ENCODE measurements at places on chromosomes 2 and 18.
A peak's percentile ranks its signal among the peaks of the same experiment; 100 is the strongest.

DNA sequence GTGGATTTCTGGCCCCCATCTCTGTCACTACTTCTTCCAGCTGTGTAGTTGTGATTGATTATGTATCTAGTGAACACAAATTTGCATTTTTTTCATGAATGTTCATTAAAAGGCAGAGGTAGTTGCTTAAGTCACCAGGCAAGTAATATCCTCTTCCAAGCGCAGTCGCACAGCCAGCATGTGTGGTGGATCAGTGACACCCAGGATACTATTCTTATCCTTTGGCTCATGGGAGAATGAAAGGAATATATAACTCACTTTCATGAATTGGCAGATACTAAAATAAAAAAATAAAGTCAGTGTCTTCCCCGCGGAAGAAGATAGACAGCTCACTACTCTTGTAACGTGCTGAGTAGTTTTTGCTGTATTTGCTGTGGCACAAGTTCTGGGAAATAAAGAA lies 387.8 kb downstream of the CDH7 start:
- H3K27ac ChIP-seq, result no peak overlapping the region
- H3K27me3 ChIP-seq, result no peaks in the 10 kb centered on the region
- no peaks in the 10 kb centered on the region for H3K36me3 ChIP-seq
- DNase-seq, result no peak
- H3K4me1 ChIP-seq, result no peaks in the 10 kb centered on the region
- H3K4me3 ChIP-seq, result no peak overlapping the region

GRCh38 chr2:158142568-158143332 lies 41.1 kb downstream of the UPP2 start:
- no peaks in the 10 kb centered on the region for H3K27me3 ChIP-seq
- no peak overlapping the region for H3K27ac ChIP-seq
- no peaks in the 10 kb centered on the region for H3K4me1 ChIP-seq
- no peak overlapping the region for H3K4me3 ChIP-seq
- no peaks in the 10 kb centered on the region for H3K36me3 ChIP-seq

DNA sequence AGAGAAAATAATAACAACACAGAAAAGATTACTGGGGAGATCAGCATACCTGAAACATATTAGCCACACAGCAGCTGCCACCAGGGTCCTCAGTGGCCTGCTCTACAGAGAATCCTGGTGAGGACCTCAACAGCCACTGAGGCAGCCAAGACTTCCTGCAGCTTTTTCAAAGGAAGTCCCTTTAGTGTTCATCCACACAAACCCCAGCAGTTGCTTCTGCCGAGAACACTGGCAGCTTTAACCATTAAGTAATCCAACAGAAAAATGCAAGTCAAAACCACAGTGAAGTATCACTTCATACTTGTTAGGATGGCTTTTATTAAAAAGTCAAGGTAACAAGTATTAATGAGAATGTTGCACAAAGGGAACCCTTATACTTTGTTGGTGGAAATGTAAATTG lies 542.0 kb upstream of the GCFC2 start:
- no peaks in the 10 kb centered on the region for H3K36me3 ChIP-seq
- DNase-seq, result no peak
- no peaks in the 10 kb centered on the region for H3K4me1 ChIP-seq
- no peak overlapping the region for H3K4me3 ChIP-seq
- H3K27me3 ChIP-seq, result no peaks in the 10 kb centered on the region

DNA sequence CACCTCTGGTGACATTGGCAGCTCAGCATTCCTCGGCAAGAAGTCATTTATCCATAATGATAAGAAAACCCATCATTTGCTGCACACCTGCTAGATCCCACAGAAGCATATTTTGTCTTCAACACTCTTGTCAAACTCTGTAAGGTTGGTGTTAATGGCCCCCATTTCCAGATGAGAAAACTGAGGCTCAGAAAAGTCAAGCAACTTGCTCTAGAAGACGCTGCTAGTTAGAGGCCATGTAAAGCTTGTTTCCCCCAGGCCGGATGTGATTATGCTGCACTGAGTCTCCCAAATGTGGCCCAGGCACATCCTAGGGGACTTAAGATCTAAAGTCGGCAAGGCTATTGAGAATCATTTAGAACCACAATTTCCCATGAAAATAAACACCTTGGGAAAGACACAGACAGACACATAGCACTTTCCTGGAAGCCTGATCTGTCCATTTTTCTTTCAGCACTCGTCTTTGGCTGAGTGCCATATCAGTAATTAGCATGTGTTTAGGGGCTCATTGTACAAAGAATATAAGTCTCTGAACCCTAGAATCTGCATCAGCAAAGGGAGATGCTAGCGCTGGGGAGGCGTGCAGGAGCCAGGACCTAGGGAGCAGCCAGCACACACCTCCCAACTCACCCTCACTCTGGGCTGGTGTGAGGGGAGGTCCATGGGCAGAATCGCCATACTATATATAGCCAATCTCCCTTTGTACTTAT lies 39.3 kb downstream of the C1QL2 start:
- no peak overlapping the region for H3K27ac ChIP-seq
- H3K4me3 ChIP-seq, result no peak overlapping the region

- no peak for DNase-seq
- H3K27me3 ChIP-seq, result no peaks in the 10 kb centered on the region
- H3K4me1 ChIP-seq, result no peaks in the 10 kb centered on the region
- H3K4me3 ChIP-seq, result no peak overlapping the region
- no peaks in the 10 kb centered on the region for H3K36me3 ChIP-seq
- H3K27ac ChIP-seq, result no peak overlapping the region
Measured at GRCh38 chr2:234401426-234401825, 95.5 kb downstream of the ARL4C start.

DNA sequence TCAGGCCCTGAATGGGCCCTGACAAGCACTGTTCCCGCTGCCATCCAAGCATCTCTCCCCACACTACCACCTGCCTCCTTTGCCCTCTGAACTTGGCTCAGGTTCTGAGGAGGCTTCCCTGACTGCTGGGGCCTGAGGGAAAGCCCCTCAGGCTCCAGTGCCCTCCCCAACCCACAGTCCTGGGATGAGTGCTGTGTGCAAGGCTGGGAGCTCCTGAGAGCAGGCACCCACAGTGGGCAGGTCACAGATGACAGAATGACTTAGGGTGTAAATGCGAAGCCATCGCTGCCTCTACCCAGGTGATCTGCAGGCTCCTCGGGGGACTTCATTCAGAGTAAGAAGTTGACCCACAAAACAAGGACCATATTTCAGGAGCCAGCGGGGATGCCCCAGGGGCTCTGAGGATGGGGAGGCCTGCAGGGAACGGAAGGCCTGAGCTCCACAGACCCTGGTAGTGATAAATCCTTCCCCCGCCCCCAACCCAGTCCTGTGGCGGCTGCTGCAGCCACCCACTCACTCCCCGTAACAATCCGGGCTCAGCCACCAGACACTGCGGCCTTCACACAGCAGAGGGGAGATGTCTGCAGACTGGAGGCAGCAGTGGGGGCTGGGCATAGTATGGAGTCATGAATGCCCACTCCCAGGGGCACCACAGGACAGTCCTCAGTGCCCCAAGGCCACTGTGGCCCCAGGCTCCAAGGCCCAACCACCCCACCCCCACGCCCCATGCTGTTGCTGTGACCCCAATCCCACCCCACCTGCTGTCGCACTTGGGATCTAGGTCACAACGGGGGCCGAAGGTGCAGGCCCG lies 8.9 kb downstream of the BIN1 start:
- no peak overlapping the region for H3K27ac ChIP-seq
- no peaks in the 10 kb centered on the region for H3K27me3 ChIP-seq
- H3K4me1 ChIP-seq, result peaks cover 8% of the 10 kb centered on the region
- H3K4me3 ChIP-seq, result no peak overlapping the region
- peak; percentile 32 for DNase-seq

GRCh38 chr2:200279857-200280256 lies 26.6 kb upstream of the SPATS2L start:
- H3K36me3 ChIP-seq, result no peaks in the 10 kb centered on the region
- H3K27ac ChIP-seq, result no peak overlapping the region
- DNase-seq, result peak; percentile 45

DNA sequence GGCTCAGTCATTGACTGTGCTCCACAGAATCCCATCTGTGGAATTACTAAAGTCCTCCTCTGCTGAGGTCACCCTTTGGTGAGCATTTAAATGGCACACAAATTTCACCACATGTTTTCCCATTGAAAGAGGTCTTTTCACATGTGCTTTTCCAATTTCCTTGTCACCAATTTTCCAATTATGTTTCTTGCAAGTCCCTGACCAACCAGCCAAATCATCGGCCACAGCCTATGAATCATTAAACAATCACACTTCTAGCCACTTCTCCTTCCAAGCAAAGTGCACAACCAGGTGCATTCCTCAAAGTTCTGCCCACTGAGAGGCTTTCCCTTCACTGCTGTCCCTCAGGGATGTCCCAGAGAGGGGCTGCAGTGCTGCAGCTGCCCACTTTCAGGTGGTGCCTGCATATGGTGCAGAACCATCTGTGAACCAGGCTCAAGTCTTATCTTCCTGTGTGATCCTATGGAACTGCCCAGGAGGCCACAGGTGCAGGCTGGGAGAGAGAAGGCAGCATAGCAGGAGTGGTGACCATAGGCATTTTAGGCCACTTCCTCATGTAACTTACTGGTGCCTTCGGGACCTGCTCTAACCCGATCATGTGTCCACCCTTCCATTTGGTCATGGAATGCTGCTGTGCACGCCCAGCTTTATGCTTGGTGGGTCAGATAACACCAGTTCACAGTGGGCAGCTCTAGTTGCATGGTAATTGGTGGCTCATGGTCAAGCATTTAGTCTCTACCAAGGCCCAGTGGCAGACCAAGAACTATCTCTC lies 153.0 kb downstream of the SEPTIN10 start:
- H3K4me1 ChIP-seq, result no peaks in the 10 kb centered on the region
- no peak for DNase-seq
- H3K27me3 ChIP-seq, result no peaks in the 10 kb centered on the region
- no peak overlapping the region for H3K27ac ChIP-seq
- no peak overlapping the region for H3K4me3 ChIP-seq
- peaks cover 5% of the 10 kb centered on the region for H3K36me3 ChIP-seq

- no peaks in the 10 kb centered on the region for H3K36me3 ChIP-seq
- no peak for DNase-seq
- peaks cover 27% of the 10 kb centered on the region for H3K27me3 ChIP-seq
- H3K4me3 ChIP-seq, result no peak overlapping the region
Measured at GRCh38 chr2:26591619-26592505, 49.3 kb downstream of the CIB4 start.

GRCh38 chr2:111954602-111955332 lies 56.4 kb downstream of the MERTK start:
- no peak overlapping the region for H3K4me3 ChIP-seq
- peaks cover 4% of the 10 kb centered on the region for H3K27me3 ChIP-seq
- no peak overlapping the region for H3K27ac ChIP-seq
- no peaks in the 10 kb centered on the region for H3K36me3 ChIP-seq
- DNase-seq, result no peak

DNA sequence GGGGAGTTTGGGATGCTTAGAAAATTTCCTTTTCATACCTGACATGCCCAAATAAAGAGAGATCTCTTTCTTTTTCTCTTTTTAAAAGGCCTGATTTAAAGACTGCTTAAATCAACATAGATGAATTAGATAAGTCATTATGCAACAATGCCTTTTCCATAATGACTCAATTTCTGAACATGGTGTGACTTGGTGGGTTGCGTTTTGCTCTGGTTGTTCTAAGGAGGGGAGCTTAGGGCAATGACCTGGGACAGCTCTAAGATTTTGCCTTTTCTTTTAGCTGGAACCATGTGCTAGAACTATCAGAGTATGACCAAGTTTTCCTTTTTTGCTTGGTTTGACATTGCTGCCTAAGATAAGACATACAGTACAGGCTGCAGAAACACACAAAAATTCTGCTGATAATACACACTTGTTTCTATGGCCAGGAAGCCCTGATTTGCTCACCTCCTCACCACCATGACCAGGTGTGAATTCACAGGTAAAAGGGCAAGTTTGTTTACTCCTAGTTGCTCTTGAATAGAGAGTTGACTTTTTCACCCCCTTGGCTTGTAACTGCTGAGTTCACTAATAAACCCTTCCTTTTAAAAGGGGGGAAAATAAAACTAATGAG lies 58.1 kb upstream of the IL1RL1 start:
- H3K4me1 ChIP-seq, result peaks cover 2% of the 10 kb centered on the region
- no peak for DNase-seq
- H3K36me3 ChIP-seq, result no peaks in the 10 kb centered on the region
- H3K27me3 ChIP-seq, result no peaks in the 10 kb centered on the region

- peaks cover 8% of the 10 kb centered on the region for H3K4me1 ChIP-seq
- no peaks in the 10 kb centered on the region for H3K36me3 ChIP-seq
- H3K27me3 ChIP-seq, result peaks cover 4% of the 10 kb centered on the region
- H3K4me3 ChIP-seq, result no peak overlapping the region
- DNase-seq, result peak; percentile 100
Measured at GRCh38 chr2:101961338-101962191, 30.2 kb upstream of the IL1R2 start.

GRCh38 chr18:77105680-77106079 lies 26.9 kb downstream of the MBP start:
- no peak for DNase-seq
- H3K4me1 ChIP-seq, result peaks cover 40% of the 10 kb centered on the region
- no peak overlapping the region for H3K27ac ChIP-seq
- no peaks in the 10 kb centered on the region for H3K36me3 ChIP-seq
- H3K27me3 ChIP-seq, result no peaks in the 10 kb centered on the region

DNA sequence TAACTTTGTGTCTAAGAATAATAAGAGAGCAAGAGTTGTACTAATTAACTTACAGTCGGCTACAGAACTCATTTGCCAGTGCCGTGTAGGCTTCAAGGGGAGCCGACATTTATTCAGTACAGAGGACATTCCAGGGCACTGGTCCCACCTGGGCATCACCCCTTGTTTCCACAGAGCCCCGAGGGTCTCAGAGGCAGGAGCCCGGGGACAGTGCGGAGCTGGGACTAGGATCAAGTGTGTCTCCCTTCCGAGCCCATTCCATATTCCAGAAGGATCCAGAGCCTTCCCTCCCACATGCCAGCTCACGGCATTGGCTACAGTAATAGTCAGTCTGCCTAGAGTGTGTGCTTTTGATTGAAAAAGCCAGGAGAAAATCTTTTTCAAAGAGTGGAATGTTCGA lies 71.5 kb upstream of the CTDP1 start:
- no peaks in the 10 kb centered on the region for H3K27me3 ChIP-seq
- H3K36me3 ChIP-seq, result no peaks in the 10 kb centered on the region
- no peak overlapping the region for H3K27ac ChIP-seq
- H3K4me3 ChIP-seq, result no peak overlapping the region
- no peaks in the 10 kb centered on the region for H3K4me1 ChIP-seq

DNA sequence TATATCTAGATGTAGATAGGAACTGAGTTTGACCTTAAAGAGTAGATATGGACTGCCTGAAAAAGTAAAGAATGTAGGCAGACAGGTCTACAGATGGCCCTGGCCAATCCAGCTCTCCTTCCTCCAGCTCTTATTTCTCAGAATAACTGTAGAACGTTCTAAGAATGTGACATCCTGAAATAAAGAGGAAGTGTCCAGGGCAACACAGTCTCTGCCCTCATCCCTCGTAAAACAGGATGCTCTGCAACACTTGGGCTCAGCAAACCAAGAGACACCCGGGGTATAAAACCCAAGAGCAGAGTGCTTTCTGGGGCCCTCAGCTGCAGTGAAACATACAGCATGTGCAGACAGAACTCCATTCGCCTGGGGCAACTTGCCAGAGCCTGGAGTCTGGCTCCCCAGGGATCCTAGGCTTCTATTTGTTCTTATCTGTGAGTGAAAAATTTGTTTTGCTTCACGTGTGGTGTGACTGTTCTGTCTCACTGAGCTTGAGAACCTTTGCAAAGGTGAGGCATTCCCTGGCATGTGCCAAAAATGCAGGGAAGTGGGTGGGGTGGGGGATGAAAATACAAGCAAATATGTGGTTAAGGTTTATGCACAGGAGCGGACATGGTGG lies 401.0 kb downstream of the SETBP1 start:
- no peak overlapping the region for H3K27ac ChIP-seq
- H3K36me3 ChIP-seq, result no peaks in the 10 kb centered on the region
- H3K27me3 ChIP-seq, result peaks cover 2% of the 10 kb centered on the region

- no peak overlapping the region for H3K4me3 ChIP-seq
- no peak overlapping the region for H3K27ac ChIP-seq
- H3K4me1 ChIP-seq, result no peaks in the 10 kb centered on the region
- no peak for DNase-seq
- H3K27me3 ChIP-seq, result no peaks in the 10 kb centered on the region
Measured at GRCh38 chr18:69882965-69883668, 64.6 kb downstream of the CD226 start.
